Stimulated activated CD4-positive, alpha-beta T cell treated with anti-CD3 and anti-CD28 coated beads, Interleukin-15, amount 100 ng/mL, for 24 hours (primary cell): ENCODE measurements at places on chromosomes 12 and 14.

DNA sequence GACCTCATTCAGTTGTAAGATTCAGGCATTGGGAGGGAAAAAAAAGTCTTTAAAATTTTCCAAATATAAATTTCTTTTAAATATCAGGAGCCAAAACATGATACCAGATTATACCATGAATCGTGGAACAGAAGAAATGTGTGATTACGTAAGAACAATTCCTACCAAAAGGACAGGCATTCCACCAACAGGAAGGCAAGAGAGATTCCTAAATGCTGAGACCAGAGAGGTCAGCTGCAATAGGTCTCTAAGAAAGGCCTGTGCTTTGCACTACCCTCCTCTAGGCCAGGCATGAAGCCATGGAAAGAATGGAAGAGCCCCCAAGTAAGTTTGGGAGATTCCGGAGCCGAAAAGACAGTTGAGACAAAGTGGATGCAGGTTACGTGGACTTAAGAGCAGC is 83.7 kb downstream of the PTGER2 start:
- DNase-seq: no peak

GRCh38 chr12:59600171-59600570 is 4.3 kb downstream of the SLC16A7 start:
- no peak for DNase-seq

DNA sequence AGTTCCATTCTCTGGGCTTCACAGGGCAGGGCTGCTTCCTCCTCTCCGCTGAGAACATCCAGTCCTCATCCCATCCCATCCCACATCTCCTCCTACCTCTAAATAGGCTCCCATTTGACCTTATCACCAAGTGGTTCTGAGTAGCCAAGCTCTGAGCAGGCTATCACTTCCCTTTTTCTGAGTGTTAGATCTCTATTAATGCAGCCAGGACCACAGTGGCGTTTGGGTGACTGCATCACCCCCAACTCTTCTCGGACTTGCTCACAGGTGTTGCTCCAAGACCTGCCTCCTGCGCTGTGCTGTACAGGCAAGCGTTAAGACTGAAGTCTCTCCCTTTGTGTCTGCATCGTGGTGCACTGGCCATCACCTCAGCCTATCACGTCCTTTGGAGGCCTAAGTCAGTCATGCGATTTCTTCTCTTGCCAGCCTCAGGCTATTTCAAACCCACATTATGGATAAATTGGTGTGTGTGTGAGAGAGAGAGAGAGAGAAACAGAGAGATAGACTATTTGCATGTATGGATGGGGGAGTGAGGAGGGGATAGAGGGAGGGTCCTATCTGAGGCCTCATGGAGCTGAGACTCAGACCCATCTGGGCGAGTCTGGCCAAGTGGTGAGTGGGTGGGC is 12.4 kb upstream of the HHIPL1 start:
- no peak for DNase-seq

- DNase-seq: peak; percentile 53
Observed at GRCh38 chr14:24329736-24330135, 5.1 kb downstream of the ADCY4 start.

DNA sequence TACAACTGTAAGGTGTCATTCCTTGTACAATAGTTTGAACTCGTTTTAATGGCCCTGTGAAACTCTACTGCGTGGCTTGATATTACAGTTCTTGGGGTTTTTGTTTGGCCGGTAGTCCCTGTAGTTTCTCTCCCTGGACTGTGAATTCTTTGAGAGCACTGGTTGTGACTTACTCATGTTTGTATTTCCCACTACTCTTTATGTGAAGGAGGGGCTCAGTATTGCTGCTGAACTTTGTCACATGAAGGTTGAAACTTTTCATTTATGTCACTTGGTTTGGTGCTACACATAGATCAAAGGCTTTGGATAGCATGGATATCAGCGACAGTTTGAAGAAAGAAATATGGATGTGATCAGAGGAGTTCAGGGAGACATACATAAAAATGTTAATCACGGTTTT is 1.5 kb upstream of the POU6F1 start:
- no peak for DNase-seq

DNA sequence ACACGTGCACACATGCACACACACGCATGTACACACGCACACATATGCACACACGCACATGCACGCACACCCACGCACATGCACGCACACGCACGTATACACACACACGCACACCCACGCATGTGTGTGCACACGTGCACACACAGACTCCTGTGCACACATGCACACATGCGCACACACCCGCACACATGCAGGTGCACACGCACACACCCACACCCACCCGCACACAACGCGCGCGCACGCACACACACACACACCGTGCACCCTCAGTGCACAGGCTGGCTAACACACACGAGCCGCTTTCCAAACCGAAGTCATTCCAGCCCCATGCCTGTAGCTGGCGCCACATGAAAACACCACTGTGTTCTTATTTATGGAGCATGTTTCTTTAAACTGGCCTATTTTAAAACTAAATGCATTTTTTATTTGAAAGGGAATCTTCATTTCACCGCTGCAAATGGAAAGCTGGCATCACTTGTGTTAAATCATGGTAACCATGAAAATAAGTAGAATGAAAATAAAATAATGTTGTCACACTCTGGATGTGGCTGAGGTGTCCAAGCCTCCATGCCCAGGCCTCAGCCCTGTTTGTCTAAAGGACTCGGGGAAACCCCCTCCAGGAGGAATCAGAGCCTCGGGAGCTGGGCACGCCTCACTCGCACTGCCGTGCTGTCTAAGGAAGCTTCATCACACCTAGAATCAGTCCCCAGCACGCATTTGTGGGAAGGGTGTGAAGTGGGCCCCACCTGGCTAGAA is 45.1 kb downstream of the GALNT9 start:
- no peak for DNase-seq

DNA sequence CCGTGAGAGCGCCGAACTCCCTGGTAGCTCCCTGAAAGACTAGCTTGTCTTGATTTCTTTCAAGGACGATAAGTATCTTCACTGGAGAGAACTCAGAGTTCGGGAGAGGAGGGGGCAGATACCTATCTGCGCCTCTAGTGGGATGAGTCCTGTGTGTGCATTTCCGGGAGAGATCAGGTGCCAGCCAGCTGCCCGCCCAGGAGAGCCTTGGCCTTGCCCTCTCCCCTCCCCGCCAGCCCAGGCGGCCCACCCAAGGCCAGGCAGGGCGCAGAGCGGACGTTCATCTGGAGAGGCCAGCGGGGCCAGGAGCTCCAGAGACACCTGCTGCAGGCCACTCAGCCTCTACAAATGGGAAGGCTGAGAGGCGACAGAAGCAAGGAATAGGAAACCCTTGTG is 1.0 kb downstream of the CD9 start:
- no peak for DNase-seq

GRCh38 chr14:59130462-59130861 is 58.0 kb upstream of the DAAM1 start:
- no peak for DNase-seq

GRCh38 chr14:42172304-42172703 is 565.6 kb downstream of the LRFN5 start:
- no peak for DNase-seq

- DNase-seq: no peak
Observed at GRCh38 chr12:48681399-48681709, 684 bp downstream of the KANSL2 start.
